ENCODE measurements at places on chromosomes 7 and 10.
A peak's percentile ranks its signal among the peaks of the same experiment; 100 is the strongest.

DNA sequence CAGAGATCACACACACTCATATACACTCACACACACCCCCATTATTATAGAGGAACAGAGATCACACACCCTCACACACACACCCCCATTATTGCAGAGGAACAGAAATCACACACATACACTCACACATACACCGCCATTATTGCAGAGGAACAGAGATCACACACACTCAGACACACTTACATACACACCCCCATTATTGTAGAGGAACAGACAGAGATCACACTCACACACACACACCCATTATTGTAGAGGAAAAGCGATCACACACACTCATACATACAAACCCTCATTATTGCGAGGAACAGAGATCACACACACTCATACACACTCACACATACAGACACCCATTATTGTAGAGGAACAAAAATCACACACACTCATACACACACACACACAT lies 239.0 kb downstream of the BUB3 start:
- DNase-seq, result no peak

GRCh38 chr7:2812831-2813230 lies 31.3 kb downstream of the GNA12 start:
- DNase-seq, result no peak

DNA sequence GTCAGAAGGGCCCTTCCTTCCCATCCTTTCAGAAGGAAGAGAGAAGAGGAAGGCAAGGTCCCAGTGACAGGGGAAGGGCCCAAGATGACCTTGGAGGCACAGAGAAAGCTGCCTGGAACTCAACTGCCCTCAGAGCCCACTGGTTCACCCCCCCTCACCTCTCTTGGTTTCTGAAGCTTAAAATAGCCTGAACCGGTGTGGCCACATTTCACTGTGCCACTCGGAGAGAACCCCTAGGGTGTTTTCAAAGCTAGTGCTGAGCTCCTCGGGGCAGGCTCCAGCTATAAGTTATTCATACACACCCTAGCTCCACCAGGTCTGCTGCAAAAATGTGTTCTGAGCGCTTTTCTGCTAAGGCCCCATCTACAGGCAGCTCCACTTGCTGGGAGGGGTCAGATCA lies 60.9 kb upstream of the ADRB1 start:
- DNase-seq, result peak; percentile 8

DNA sequence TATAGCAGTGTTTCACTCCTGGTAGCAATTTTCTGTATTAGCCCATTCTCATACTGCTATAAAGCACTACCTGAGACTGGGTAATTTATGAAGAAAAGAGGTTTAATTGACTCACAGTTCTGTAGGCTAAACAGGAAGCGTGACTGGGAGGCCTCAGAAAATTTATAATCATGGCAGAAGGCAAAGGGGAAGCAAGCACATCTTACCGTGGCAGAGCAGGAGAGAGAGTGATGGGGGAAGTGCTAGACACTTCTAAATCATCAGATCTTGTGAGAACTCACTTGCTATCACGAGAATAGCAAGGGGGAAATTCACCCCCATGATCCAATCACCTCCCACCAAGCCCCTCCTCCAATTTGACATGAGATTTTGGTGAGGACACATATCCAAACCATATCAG lies 131.6 kb upstream of the EFCAB10 start:
- no peak for DNase-seq

GRCh38 chr10:85537561-85537960 lies 829.0 kb downstream of the GRID1 start:
- DNase-seq, result peak; percentile 89

DNA sequence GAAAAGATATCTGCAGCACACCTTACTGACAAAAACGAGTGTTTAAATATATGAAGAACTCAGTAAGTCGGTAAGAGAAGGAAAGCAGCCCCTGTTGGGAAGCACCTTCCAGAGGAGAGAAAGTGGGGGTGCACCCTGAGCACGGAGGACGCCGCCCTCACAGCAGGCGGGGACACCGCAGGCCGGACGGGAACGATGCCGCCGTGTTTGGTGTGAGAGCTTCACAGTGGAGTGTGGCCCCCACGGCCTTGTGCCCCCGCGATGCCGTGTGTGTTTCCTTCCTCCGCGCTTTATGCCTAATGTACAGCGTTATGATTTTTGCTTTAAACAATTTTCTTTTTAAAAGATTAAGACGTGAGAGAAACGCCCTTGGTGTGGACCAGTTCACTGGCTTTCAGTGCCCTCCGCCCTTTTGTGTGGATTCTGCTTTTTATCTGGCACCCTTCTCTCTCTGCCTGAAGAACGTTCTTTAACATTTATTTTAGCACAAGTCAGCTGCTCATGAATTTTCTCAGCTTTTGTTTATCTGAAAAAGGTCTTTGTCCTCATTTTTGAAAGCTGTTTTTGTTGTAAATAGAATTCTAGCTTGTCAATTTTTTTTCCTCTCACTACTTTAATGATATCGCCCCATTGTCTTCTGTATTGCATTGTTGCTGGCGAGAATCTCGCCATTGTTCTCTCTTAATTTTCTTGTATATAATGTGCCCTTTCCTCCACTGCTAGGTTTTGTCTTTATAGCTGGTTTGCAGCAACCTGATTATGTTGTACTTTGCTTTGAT lies 110.7 kb downstream of the INPP5A start:
- no peak for DNase-seq

- no peak for DNase-seq
These were observed 238.3 kb downstream of the PARD3 start for GRCh38 chr10:34576797-34577196.

DNA sequence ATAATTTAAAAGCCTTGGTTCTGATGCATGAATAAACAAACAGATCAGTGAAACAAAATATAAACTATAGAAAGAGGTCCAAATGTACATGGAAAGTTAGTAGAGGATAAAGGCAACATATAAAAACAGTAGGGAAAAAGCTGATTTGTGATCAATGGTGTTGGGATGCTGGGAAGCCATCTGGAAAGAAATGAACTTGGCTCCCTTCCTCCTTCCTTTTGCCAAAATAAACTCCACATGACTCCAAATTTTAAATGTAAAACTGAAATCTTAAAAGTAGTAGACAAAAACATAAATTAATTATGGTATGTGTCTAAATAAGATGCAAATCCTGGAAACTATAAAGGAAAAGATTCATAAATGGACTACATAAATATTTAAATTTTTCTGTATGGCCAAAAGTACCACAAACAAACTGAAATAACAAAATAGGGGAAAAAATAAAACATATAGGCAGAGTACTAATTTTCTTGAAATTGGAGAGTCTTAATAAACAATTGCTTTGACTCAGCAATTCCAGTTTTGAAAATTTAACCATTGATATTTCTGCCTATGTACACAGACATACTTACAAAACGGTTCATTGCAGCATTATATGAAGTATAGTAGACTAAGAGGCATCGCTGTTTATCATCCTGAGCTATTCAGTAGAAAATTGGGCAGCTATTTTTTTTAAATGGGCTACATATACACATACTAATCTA lies 77.0 kb upstream of the TRIM24 start:
- DNase-seq, result no peak

GRCh38 chr10:6347391-6347951 lies 144.7 kb downstream of the PFKFB3 start:
- no peak for DNase-seq

DNA sequence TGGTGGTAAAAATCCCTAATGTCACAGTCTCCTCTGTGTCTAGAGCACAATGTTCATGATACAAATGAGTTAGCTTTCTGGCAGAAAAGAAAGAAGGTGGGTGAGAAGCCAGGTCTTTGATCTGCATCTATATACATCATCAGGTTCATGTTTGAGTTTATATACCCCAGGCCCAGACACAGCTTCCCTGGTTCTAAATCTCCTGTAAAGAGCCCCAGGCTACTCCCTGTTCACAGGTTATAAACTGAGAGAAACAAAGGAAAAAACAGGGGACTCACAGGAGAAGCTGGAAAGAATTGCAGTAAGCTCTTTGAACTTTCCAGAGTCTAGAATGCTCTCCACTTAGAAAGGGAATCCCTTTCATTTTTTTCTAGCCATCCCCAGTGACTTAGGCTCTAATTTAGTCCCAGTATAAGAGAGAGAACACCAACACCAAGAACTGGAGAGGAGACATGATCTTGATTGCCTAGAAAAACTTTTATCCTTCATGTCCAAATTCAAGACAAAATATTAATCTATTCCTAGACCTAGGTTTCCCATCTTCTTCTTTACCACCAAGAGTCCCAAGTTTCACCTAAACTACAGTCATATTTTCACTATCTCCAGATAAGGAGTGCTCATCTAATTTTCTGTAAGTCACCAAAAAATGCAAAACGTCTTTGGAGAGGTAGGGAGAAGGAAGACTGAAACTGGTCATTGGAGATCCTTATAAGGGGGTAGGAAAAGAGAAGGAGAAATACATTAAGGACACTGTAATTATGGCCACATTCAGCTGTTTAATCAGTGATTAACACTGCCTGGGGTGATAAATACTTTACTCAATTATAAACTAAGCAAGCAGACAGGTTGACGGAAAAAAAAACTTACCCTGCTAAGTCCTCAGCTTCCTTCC lies 469 bp downstream of the MSS51 start:
- no peak for DNase-seq

DNA sequence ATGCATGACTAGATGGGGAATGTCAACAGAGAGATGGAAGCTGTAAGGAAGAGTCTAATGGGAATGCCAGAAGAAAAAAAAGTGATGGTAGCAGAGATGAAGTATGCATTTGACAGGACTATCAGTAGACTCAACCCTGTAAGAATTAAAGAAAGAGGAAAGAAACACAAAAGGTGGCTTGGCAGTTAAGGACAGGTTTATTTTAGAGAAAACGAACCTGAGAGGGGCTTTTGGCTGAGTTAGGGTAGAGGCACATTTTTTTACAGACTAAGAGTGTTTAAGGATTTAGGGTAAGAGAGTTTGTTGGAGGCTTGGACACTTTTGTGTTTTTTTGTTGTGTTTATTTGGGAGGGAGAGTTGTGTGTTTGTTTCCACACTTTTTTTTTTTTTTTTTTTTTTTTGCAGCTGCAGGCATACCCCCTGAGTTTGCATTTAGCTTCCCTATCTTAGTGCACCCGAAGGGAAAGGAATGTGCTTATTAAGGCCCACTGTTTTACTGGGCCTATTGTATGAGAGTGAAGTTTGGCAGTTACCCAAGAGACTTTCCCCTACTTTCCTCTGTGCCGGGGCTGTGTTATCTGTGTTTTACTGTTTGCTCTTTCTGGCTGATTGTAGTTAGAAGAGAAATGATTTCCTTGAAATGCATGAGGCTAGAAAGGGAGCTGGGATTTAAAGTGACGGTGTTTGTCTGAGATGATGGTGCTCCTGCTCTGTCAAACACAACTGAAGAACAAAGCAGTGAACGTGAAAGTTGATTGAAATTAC lies 32.0 kb downstream of the NPVF start:
- no peak for DNase-seq

DNA sequence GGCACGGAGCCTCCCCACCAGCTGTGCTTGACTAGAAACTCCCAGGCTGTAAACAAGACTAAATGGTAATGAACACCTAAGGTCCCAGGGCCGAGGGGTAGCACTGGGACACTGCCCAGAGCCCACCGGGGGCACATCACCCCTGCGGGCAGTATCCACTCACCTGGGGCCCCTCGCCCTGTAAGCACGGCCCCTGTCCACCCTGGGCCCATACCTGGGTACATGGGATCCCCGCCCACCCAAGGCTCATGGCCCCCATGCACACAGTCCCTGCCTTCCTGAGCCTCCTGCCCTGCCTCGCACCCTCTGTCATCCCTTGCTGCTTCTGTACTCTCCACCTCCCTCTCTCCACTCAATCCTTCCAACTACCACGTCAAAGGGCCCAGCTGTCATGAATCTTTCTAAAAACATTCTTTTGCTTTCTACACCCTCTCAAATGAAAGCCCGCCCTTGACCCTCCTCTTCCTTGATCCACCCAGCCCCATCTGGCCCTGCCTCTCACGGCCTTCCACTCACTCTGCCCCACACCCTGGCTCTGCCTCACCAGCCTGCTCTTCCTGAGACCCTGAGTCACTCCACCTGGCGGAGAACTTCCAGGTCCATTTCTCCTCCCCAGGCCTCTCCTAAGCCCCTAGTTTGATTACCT lies 173.1 kb downstream of the PARD3 start:
- no peak for DNase-seq

- DNase-seq, result no peak
These were observed 7.9 kb upstream of the TAF3 start for GRCh38 chr10:7810443-7810842.

- DNase-seq, result no peak
These were observed 371.4 kb downstream of the KCNMA1 start for GRCh38 chr10:77266242-77266641.

GRCh38 chr7:131363719-131364118 lies 36.0 kb downstream of the MKLN1 start:
- DNase-seq, result no peak

DNA sequence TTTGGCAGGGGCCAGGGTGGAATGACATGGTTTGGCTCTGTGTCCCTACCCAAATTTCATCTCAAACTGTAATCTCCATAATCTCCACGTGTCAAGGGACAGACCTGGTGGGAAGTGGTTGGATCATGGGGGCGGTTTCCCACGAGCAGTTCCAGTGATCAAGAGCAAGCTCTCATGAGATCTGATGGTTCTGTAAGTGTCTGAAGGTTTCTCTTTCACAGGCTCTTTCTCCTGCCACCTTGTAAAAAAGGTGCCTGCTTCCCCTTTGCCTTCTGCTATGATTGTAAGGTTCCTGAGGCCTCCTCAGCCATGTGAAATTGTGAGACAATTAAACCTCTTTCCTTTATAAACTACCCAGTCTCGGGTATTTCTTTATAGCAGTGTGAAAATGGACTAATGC lies 188.3 kb downstream of the CHCHD3 start:
- no peak for DNase-seq

GRCh38 chr7:94510582-94511496 lies 1.2 kb downstream of the CASD1 start:
- DNase-seq, result peak; percentile 80

- no peak for DNase-seq
These were observed 4.7 kb upstream of the CYP17A1 start for GRCh38 chr10:102841827-102842345.

GRCh38 chr7:76225379-76225778 lies 23.7 kb downstream of the SRRM3 start:
- DNase-seq, result no peak

DNA sequence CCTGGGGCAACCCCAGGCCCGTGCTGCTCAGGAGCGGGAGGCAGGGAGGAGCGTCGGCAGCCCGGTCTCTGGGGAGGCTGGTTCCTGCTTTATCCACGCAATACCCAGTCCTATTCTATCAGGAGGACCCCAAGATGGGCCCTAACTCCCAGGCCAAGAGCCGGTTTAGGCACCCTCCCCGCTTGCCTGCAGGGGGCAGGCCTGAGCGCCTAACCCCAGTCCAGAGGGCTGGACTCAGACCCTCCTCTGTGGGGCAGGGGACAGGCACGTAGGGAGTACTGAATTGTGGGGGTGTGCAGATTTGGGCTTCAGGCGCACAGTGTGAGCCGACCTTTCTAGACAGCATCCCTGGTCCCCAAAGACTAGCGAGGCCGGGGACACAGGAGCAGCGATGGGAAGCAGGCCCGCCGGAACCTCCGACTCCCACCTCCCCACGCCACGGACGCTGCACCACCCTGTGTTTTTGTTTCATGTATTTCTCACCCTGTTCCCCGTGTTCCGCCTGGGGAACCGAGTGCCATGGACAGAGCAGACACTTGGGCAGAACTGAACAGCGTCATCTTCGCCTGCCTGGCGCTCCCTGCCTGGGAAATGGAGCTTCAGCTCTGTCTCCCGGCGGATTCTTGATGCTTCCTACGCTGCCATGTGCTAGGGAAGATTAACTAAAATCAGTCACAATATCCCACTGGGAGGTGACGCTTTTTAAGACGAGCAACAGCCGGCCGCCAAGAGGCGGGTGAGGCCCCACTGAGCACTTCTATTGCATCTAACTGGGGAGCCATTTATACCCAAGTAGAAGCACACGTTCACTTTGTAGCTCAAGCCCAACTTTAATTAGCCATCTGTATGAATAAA lies 5.3 kb downstream of the NUDT1 start:
- peak; percentile 40 for DNase-seq

Data from DMS53 (cell line).